ENCODE measurements at places on chromosomes 3 and 15.
A peak's percentile ranks its signal among the peaks of the same experiment; 100 is the strongest.

GRCh38 chr15:74258456-74259291 lies 22.5 kb downstream of the CCDC33 start:
- no peak for DNase-seq

DNA sequence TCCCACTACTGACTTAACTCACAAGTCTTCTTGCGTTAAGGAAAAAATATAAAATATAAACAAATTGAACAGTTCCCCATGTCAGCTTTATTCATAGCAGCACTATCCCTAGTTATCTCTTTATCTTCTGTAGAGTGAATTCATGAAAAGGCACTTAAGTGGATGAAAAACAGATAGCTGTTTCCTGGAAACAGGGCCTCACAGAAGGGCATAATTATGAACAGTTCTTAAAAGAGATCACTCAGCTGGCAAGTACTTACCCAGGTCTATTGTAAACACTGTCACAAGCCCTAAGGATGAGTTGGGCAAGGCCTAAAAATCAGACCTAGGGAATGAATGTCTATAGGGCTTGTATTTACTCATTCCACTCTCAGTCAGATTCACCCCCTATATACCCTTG lies 10.7 kb downstream of the MB21D2 start:
- DNase-seq: no peak

GRCh38 chr3:1232276-1232675 lies 139.5 kb downstream of the CNTN6 start:
- DNase-seq: no peak

- DNase-seq: no peak
These were observed 279.7 kb downstream of the ZIC1 start for GRCh38 chr3:147688868-147689267.

- DNase-seq: no peak
These were observed 18.8 kb downstream of the PLXND1 start for GRCh38 chr3:129587566-129588210.

- no peak for DNase-seq
These were observed 24.4 kb downstream of the MAGEF1 start for GRCh38 chr3:184687363-184688015.

GRCh38 chr15:57421551-57421950 lies 45.2 kb downstream of the CGNL1 start:
- no peak for DNase-seq

GRCh38 chr3:11481556-11481955 lies 162.2 kb downstream of the VGLL4 start:
- no peak for DNase-seq

GRCh38 chr3:188869628-188870027 lies 302.1 kb upstream of the TPRG1 start:
- DNase-seq: no peak

DNA sequence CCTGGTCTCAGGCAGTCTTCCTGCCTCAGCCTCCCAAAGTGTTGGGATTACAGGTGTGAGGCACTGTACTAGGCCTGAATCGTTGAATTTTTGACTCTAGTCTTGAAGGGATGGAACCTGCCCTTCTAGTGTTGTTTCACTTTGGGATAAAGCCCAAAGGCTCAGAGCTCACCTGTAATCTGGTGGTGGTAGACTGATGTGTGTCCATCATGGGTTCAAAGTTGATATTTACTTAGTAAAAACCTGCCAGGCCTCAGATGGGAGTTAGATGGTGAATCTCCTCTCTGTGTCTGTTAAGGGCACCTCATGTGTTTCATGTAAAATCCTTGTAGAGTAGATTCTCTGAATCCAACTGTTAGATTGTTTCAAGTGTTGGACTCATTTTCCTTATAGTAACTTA lies 41.1 kb downstream of the FNDC3B start:
- DNase-seq: no peak

DNA sequence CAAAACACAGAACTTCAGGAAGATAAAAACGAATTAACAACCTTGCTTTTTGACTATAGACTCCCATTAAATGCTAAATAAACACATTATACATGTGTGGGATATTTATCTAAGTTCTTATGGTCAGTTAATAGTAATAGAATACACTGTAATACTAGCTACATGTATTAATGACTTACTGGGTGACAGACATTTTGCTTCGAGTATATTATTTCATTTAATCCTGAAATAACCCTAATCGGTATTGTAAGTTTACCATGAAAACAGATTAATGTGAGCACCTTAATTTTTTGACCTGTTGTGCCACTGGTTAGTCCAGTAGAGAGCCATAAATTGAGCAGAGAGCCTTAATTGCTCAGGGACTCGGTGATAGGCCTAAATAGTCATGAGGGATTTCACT lies 151.1 kb downstream of the ROBO2 start:
- DNase-seq: no peak

DNA sequence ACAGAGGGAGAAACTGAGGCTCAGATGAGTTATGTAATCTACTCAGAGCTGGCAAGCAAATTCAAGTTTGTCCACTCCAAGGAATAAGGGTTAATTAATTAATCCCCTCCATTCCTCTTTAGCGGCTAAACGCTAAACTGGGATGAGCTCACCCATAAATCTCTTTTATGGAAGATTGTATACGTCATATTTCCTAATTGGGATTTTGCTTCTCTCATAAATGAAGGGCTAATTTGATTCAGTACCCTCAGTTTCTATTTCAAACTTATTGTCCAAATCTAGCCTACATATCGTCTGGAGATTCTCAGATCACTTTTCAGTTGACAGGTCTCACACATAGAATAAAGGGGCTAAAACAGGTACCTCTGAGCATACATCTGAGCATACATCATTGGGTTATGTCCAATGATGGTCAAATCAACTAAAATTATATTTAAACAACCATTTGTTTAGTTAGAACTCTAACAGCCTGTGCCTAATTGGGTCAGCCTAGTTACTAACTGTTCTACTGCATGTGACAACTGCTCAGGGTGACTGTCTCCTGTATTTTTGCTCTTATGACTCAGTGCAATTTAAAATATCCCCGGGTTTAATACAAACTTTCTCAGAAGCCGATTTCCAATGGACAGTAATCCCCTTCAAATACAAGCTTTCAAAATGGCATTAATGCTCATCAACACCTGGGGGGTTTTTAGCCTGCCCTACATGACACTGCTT lies 57.6 kb upstream of the PLXND1 start:
- no peak for DNase-seq

GRCh38 chr15:70071799-70072198 lies 25.9 kb downstream of the TLE3 start:
- DNase-seq: no peak

- no peak for DNase-seq
These were observed 88.2 kb downstream of the GMPS start for GRCh38 chr3:155958676-155959075.

DNA sequence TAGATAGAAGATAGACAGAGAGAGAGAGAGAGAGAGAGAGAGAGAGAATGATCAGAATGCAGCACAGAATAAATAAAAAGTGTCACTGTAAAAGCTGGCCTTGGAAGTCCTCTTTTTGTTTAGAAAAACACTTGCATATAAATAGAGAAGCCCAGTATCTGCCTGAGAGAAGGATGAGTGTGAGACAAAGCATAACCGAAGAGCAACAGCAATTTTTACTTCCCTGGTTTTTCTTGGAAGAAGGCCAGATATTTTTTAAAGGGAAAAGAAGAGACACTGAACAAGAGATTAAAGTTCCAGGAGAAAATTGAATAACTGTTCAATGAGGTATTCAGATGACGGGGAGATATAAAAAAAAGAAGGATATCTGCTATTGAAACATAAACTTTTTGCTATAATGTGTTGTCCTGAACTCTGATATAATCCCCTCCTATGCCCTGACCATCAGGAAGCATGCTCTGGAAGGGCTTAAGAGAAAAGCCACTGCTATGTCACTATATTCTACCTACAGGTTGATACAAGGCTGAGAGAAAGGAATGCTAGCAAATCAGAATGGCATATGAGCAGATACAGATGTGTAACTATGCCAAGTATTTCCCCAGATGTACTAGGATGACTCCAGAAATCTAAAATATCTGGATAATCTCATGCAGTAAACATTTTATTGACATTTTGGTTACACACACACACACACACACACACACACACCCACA lies 358.9 kb downstream of the RBMS3 start:
- no peak for DNase-seq

DNA sequence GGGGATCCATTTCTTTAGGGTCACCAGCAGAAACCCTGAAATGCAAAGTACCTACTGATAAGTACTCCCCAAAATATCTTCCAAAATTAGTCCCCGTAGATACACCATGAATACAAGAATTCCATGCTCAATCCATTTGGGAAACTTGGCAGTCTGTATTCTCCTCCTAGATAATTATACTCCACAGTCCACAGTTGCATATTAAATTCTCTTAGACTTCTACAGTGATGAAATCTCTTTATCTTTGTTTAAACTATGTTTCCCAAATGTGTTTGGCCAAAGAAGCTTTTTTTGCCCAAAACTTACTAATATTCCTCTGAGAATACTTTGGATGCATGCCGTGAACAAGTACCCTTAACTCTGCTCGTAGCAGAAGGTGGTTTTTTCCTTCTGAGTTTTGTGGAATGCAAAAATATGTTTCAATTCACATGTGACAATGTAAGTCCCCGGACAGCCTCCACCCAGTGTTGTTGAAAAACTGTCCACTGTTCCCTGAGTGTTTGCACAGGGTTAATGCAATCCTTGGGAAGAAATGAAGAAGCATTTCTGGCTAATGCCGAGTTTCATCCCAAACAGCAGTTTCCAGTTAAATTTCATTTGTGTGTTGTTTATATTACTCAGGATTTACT lies 126.7 kb downstream of the ARNT2 start:
- no peak for DNase-seq

DNA sequence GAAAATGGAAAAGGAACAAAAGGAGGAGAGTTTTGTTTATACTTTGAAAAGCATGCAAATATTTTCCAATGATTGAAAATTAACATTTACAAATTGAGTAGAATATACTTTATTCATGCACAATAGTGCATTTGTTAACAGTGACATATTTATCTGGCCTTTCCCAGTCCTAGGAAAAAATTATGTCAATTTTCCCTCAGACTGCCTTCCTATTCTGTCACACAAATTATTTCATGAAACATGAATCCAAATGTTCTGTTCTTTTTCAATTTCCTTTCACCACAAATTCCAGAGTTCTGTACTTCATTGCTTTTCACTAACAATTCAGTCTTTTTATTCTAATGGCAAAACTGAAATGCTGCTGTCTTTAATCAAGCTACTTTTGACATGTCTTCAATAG lies 945.1 kb downstream of the ROBO1 start:
- DNase-seq: no peak

GRCh38 chr3:125349055-125349454 lies 26.1 kb downstream of the ZNF148 start:
- no peak for DNase-seq

DNA sequence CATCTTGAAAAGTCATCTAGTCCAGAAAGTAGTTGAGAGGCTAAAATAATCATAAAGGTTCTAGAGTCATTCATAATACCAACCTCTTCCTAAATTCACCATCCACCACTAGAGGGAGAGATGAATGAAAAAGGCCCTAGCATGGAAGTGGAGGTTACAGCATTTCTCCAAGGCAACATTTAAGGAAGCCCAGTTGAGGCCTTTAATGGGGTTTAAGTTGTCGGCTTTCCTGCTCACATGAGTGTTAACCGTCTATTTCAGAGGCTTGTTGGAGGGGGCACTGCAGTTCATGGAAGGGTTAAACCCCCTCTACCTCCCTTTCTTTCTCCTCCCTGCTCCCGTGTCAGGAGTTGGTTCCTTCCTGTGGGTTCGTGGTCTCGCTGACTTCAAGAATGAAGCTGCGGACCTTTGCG lies 3.8 kb upstream of the SLCO3A1 start:
- no peak for DNase-seq

DNA sequence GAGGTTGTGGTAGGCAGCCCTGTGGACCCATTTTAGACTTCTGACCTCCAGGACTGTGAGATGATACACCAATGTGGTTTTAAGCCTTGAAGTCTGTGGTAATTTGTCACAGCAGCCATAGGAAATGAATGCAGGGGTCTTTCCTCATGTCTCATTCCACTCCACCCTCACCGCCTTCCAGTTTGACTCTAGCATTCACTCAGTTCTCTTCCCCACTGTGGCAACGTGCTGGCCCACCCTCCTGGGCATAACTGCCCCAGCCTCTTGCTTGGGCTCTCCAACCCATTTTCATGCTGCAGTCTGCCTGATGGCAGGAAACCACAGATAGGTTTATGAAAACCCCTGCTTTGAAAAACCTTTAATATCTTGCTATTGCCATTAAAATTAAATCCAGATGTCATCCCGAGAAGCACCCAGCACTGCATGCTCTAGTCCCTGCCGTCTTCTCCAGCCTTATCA lies 7.3 kb upstream of the TRNT1 start:
- peak; percentile 25 for DNase-seq

- DNase-seq: no peak
These were observed 97.8 kb upstream of the AADACL2 start for GRCh38 chr3:151635905-151636304.

DNA sequence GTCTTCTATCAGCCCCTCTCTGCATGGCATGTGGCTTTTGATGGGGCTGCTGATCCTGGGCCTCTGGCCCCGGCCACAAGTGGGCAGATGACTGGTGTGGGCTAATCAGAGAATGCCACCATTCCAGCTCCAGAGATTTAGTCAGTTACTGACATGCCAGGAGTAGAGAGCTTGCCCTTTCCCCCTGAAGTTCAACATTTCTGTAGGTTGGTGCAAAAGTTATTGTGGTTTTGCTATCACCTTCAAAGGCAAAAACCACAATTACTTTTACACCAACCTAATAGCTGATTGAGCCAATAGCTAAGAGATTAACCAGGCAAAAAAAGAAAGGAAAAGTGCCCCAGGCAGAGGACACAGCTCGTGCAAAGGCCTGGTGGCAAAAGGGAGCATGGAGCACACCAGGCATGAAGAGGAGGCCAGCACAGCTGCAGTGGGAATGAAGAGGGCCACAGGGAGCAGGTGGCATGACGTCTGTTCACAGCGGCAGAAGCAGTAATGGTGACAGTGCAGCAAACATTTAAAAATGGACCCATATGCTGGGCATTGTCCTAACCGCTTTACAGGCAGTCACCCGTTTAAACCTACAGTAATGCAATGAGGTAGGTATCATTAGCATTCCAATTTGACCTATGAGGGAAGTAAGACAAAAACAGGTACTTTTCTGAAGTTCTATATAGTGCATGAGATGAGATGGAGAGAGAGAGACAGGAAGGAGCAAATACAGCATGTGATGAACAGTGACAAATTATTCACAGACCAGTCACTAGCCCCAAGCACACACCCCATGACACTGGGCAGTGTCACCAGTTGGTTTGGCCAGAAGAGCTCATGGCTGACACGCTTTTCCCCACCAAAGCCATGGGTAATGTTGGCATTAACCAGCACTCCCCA lies 373.0 kb upstream of the PROK2 start:
- DNase-seq: no peak

- DNase-seq: no peak
These were observed 948.2 kb downstream of the EPHA3 start for GRCh38 chr3:90055666-90056065.

- no peak for DNase-seq
These were observed 703.2 kb upstream of the CCDC54 start for GRCh38 chr3:106673926-106674569.

GRCh38 chr3:172099495-172099808 lies 60.1 kb downstream of the FNDC3B start:
- DNase-seq: no peak

GRCh38 chr15:65379986-65380385 lies 2.2 kb upstream of the IGDCC3 start:
- no peak for DNase-seq
